Activated naive CD4-positive, alpha-beta T cell treated with anti-CD3 and anti-CD28 coated beads, Interleukin-2, amount 50 U/mL, for 72 hours (primary cell): ENCODE measurements at places on chromosomes 7 and 10. TPM values are rescaled to one million over a fixed set of nuclear protein-coding genes. Genes with fewer than 3 reads are reported as not detected.

GRCh38 chr10:89357975-89358374 is 19.9 kb upstream of the IFIT1B start:
- no peak for DNase-seq

GRCh38 chr7:151830121-151830830 is 46.6 kb downstream of the PRKAG2 start:
- DNase-seq = no peak

GRCh38 chr7:6293202-6293601 is 20.8 kb upstream of the CYTH3 start:
- no peak for DNase-seq

DNA sequence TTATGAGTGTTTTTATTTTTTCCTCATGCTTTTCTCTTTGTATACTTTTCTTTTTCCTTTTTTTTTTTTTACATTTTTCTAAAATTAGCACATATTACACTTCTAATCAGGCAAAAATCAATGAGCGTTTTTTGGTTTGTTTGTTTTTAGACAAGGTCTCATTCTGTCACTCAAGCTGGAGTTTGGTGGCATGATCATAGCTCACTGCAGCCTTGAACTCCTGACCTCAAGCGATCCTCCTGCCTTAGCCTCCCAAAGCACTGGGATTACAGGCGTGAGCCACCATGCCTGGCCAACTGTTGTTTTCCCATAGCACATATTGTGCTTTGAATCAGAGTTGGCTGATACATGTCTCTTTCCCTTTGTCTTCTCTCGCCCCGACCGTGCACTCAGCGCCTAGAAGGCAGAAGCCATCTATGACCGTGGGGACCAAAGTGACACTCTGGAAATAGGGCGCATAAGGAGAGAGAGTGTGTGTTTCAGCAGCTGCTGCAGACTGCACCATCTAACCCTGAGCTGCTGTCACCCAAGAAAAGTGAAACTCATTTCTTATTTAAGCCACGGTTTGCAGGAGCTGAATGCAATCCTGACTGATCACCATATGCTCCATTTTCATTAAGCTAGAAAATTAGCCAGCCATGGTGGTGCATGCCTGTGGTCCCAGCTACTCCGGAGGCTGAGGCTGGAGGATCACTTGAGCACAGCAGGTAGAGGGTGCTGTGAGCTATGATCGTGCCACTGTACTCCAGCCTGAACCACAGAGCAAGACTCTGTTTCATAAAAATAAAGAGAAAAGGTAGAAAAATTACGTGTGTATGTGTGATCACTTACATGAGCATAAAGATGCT is 41.4 kb upstream of the GTF2I start:
- no peak for DNase-seq

GNGT1 gene
- not detected for total RNA-seq

DNA sequence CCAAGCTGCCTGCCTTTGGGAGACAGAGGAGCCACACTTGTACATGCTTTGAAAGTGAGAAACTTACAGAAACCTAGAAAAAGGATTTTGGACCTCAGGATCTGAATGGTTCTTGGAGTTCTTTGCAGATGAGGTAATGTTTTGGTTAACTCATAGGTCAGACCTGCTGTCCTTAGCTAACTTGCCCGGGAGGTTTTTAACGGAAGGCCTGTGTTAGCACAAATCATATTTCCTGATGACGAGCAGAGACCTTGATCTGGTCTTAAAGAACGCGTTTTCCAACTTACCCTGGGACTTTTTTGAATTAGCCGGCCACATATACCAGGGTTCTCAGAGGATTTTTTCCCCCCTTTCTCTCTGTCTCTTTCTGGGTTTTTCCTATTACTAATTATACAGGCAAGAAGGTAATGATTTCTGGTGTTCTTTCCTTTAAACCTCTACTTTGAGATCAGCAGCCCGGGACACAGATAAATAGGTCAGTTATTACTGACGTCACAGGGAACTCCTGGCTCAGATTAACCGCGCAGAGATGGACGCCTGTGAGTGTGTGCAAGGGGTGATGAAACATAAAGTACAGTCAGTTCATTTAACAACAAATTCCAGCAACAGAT is 101.7 kb upstream of the KLF6 start:
- DNase-seq = no peak

OR9A2 gene
- not detected for total RNA-seq

MKI67 gene
- 221 TPM for total RNA-seq

PSTK gene
- total RNA-seq = 6.1 TPM

DNA sequence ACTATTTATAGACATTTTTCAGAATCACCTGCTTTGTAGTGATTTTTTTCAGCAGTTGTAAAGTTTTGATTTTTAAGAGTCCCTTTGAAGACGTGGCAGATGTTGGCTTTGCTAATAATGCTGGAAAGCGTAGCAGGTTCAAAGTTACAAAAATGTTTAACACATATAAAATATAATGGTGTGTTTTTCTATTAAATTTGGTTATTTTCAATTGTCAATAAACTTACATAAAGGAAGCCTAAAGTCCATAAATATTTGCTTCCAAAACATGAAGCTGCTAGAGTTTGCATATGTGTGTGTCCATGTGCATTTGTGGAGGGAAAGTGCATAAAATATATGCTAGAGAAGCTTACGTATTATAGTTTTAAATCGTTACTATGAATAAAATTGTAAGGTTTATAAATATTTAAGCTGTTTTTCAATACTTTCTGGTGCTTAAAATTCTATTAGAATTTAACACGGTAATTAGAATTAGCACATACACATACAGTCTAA is 3.7 kb downstream of the MEOX2 start:
- no peak for DNase-seq

- DNase-seq = peak; percentile 69
Observed at GRCh38 chr7:101602484-101603241, 26.4 kb downstream of the MYL10 start.

EPHB6 gene
- 16.0 TPM for total RNA-seq

GRCh38 chr10:113590581-113590980 is 37.7 kb downstream of the HABP2 start:
- DNase-seq = no peak

OPN1SW gene
- total RNA-seq = not detected

- DNase-seq = no peak
Observed at GRCh38 chr7:76000566-76000965, 6.2 kb upstream of the TMEM120A start.

DNA sequence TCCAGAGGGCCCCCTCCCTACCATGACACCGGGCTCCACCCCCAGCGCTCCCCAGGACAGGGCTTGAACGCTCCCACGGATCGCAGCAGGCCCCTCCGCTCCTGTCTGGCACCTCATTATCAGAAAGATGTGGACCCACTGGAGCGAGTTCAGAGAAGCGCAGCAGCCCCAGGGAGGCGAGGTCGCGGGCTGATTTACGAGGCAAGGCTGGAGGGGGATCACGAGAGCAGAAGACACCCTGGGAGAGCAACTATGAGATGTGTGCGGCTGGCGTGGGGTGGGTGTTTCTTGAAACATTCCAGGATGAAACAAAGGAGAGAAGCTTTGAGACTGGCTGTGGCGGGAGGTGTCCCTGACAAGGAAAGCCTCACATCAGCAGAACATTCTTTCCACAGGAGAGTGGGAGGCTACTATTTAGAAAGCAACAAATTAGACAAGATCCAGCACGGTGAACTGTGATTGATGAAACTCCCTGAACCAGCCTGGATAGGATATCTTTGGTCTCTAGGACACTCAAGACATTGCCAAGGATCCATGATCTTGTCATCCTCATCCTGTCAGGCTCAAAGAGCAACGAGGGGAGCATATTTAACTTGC is 66.0 kb downstream of the JCAD start:
- DNase-seq = no peak

PSD gene
- total RNA-seq = 13.3 TPM

DOCK4 gene
- 0.21 TPM for total RNA-seq

GRCh38 chr7:7918736-7919448 is 49.7 kb upstream of the GLCCI1 start:
- no peak for DNase-seq

GBX1 gene
- 0.31 TPM for total RNA-seq

DNA sequence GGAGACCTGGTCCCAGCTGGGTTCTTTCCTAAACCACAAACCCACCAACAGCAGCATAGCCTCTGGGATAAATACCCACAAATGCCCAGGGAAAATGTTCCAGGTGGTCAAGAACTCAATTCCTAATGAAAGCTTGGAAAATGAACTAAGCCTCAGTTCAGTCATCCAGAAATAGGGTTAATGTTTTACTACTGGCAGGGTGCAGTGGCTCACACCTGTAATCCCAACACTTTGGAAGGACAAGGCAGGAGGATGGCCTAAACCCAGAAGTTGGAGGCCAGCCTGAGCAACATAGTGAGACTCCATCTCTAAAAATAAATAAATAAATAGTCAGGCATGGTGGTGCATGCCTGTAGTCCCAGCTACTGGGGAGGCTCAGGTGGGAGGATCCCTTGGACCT is 82.2 kb downstream of the SVOPL start:
- no peak for DNase-seq

- DNase-seq = no peak
Observed at GRCh38 chr7:4712281-4713182, 30.4 kb downstream of the FOXK1 start.

ATXN7L1 gene
- 7.3 TPM for total RNA-seq
